ENCODE measurements at places on chromosomes 12 and 14.

GRCh38 chr12:19971361-19972280 lies 396.7 kb upstream of the PDE3A start:
- DNase-seq, result peak; percentile 73

GRCh38 chr12:6233121-6233971 lies 33.1 kb downstream of the CD9 start:
- DNase-seq, result no peak

- no peak for DNase-seq
Observed at GRCh38 chr14:93520053-93520607, 89.4 kb downstream of the UNC79 start.

- no peak for DNase-seq
Observed at GRCh38 chr12:94855853-94856252, 147.6 kb downstream of the NDUFA12 start.

GRCh38 chr12:107042801-107043200 lies 50.5 kb downstream of the CRY1 start:
- DNase-seq, result no peak

- DNase-seq, result peak; percentile 15
Observed at GRCh38 chr12:116385486-116386217, 108.2 kb upstream of the MED13L start.

- no peak for DNase-seq
Observed at GRCh38 chr12:125259178-125259867, 194.1 kb downstream of the AACS start.

GRCh38 chr12:27554421-27555186 lies 30.6 kb downstream of the PPFIBP1 start:
- no peak for DNase-seq

- no peak for DNase-seq
Observed at GRCh38 chr14:89615421-89615820, 198.4 kb upstream of the FOXN3 start.

DNA sequence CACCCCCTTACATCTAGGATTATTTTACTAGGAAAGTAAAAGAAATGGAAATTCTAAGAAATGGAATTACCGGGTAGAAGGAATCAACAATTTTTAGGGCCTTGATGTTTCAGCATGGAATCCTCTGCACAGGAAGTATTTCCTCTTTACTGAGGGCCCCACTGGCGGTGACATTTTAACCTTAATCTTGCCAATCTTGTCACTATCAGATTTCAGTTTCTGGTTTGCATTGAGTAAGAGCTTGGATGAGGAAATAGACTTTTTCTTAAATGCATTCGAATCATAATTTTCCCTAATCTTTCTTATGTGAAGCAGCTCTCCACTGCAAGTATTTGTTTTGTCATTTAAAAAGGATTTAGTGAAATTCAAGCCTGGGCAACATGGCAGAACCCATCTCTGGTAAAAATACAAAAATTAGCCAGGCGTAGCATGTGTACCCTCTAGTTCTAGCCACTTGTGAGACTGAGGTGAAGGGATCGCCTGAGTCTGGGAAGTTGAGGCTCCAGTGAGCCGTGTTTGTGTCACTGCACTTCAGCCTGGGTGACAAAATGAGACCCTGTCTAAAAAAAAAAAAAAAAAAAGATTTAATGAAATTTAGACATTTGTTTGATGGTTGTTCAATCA lies 40.7 kb downstream of the TPCN1 start:
- DNase-seq, result no peak

GRCh38 chr12:17215759-17216570 lies 610.0 kb upstream of the LMO3 start:
- peak; percentile 32 for DNase-seq

DNA sequence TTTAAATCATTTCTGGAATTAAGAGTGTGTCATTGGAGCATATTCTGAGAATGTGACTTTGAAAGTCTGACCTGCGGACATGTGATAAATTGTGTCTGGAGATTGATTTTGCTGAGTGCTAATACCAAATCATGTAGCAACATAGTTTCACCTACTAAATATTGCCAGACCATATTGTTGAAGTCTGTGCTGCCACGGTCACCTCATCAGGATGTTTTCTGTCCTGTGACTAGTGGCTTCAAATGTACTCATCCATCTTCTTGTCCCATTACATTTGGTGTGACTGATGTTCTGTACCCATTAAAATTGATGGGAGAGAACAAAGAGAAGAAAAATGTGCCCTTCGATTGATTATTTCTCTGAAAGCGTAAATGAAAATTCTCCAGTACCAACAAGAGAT lies 265.3 kb downstream of the PDZRN4 start:
- no peak for DNase-seq

GRCh38 chr12:48156652-48157017 lies 680 bp downstream of the ASB8 start:
- no peak for DNase-seq

DNA sequence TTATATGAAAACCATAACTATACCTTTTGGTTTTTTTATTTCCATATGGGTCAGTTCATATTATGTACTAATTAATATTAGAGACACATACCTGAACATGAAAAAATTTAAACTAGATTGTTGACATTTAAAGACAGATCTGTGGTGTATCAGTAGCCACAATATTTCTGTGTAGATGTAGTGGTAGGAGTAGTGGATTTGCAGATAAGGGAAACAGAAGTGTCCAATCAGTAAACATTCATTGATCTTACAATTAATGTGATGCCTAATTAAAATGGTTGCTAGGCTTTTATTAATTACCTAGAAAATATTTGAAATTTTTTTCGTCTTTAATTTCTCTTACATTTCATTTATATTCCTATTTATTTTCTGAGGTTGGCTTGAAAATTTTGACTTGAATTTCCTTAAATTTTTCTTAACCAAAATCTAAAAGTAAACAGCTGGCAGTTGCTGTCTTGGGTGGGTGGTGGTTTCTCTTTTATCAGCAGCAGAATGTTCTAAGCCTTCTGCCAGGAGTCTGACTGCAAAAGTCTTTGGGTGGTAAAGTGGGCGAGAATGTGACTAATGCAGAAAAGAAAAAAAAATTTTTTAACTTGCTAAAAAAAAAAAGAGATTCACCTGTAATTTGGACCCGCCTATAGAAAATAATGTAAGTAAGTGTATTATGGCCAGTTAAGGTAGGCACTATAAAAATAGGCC lies 2.4 kb downstream of the FGFR1OP2 start:
- no peak for DNase-seq

DNA sequence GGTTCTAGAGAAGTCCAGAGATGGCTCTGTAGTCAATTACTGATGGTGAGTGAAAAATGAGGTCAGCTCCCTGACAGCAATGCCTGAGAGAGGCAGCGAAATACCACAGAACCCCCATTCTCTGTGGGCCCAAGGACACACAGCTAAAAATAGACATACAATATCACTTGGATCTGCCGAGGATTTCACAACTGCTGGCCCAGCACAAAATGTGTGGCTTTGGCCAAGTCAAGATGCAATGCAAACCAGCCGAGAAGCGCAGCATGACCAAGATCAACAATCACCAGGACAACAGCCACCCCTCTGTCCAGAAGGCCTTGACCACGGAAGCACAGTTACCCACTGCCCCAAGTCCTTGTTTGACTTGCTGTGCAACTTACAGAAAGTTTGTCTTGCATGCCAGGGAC lies 52.2 kb downstream of the CKAP4 start:
- no peak for DNase-seq

- no peak for DNase-seq
Observed at GRCh38 chr12:50951112-50951511, 1.2 kb upstream of the HIGD1C start.

GRCh38 chr12:70002912-70003255 lies 177.9 kb downstream of the MYRFL start:
- DNase-seq, result no peak
